T47D (cell line): ENCODE measurements at places on chromosomes 3 and 15.

DNA sequence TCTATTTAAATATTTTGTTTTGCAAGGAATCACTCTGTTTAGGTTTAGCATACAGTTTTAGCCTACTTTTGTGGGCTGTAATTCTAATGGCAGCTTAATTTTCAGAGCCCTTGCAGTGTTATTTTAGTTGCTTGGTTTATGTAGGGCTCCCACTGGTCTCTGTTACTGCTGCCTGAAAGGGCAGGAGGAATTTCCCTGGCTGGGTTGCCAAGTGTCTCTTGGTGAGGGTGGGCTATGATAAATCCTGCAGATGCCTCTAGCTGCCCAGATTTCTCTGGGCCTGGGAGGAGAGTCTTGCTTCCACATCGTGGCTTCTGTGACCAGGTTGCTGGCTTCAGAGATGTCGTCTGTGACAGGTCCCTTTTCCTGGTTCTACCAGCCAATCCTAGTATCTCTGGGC, 36.2 kb downstream of the ILDR1 start:
- DNase-seq, result no peak

GRCh38 chr3:18119866-18120265, 305.3 kb downstream of the SATB1 start:
- no peak for DNase-seq

DNA sequence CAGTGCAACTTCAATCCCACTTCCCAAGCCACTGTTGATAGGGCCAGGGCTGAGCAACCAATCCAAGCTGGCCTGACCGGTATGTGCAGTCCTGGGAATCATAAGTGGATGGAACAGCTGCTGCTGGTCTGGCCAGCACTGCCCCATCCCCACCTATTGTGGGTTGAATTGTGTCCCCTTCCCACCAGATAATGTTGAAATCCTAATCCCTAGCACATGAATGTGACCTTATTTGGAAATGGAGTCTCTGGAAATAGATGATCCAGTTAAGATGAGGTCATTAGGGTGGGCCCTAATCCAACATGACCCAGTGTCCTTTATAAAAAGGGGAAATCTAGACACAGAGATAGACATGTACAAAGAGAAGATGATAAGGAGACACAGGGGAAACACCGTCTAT, 13.7 kb upstream of the PDIA5 start:
- DNase-seq, result no peak

- no peak for DNase-seq
Measured at GRCh38 chr3:188869628-188870027, 302.1 kb upstream of the TPRG1 start.

- DNase-seq, result no peak
Measured at GRCh38 chr3:66037986-66038369, 740 bp downstream of the MAGI1 start.

GRCh38 chr3:36734742-36735141, 29.6 kb downstream of the DCLK3 start:
- no peak for DNase-seq

GRCh38 chr3:42905740-42906069, 237 bp upstream of the ZNF662 start:
- DNase-seq, result no peak

GRCh38 chr3:194235160-194235559, 99.2 kb downstream of the HES1 start:
- no peak for DNase-seq

DNA sequence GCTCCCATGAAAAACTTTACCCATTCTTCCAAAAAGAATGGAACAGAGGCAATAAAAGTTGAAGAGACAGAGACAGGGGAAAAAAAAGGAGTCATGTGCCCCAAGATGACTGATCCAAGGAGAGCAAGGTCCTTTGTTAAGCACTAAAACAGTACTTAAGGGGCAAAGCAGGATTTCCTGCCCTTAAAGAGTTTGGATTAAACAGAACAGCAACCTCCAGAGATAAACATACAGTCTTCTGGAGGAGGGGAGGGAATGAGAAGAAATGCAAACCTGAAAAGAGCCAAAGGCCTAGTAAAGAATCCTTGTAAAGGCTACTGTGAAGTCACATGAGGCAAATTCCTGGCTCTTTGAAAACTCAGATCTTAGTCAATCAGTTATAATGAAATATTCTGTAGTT, 38.2 kb downstream of the SHQ1 start:
- DNase-seq, result no peak
